Activated effector memory CD4-positive, alpha-beta T cell treated with Interleukin-2 at 50 U/mL for 16 hours (primary cell): ENCODE measurements at places on chromosomes 4 and X.

GRCh38 chr4:68250151-68250930 is 4.8 kb upstream of the TMPRSS11B start:
- DNase-seq = no peak

DNA sequence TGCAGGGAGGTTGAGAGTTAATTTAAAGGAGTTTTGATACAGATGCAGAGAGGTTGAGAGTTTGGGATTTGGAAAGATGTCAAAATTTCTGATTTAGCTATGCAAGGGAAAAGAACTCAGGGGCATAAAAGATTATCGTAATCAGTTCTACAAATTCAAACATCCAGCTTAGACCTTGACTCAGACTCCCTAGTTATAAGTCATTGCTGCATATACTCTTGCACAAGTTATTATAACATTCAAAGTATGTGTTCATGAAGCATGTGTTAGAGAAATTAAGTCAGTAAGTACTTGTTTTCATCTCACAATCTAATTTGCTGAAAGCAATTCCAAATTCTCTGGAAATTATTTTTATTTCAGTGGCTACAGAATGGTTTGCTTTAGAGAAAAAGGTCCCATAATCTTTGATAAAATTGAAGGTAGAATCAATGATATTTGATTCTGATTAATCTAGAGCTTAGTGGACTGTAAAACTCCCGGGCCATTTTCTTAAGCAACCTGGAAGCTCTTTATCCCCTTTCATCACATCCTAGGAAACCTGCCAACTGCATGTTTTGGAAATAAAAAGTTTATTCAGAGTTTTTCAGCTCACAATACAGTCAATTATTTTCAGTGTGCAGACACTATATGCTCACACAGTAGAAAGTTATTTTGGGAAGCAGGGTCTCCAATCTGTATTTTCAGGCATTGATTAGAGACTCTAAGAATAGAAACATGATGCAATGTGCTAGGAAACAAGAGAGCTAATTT is 132.9 kb upstream of the SPANXC start:
- DNase-seq = no peak

- DNase-seq = no peak
Observed at GRCh38 chr4:6890358-6890757, 19.3 kb upstream of the TBC1D14 start.

DNA sequence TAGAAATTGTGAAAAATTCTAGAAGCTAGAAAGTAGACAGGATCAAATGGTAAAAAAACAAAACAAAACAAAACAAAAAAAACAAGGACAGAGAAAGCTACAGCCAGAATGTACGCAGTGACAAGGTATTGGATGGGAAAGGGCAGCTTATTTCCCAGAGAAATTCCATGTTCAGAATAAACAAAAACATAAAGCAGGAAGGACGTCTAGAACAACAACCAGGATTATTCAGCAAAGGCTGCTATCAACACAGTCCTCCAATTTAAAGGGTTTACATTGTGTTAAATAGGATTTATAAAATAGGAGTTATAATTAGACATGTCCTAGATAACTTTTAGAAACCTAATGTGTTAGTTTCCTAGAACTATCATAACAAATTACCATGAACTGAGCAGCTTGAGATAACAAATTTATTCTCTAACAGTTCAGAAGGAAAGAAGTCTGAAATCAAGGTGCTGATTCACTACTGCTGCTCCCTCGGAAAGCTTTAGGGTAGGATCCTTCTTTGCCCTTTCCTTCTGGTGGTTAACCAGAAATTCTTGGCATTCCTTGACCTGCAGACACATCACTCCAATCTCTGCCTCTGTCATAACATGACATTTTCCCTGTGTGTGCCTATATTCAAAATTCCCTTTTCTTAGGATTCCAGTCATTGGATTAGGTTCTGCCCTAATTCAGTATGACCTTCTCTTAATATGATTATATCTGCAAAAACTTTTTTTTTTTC is 175.6 kb downstream of the SNCA start:
- no peak for DNase-seq

DNA sequence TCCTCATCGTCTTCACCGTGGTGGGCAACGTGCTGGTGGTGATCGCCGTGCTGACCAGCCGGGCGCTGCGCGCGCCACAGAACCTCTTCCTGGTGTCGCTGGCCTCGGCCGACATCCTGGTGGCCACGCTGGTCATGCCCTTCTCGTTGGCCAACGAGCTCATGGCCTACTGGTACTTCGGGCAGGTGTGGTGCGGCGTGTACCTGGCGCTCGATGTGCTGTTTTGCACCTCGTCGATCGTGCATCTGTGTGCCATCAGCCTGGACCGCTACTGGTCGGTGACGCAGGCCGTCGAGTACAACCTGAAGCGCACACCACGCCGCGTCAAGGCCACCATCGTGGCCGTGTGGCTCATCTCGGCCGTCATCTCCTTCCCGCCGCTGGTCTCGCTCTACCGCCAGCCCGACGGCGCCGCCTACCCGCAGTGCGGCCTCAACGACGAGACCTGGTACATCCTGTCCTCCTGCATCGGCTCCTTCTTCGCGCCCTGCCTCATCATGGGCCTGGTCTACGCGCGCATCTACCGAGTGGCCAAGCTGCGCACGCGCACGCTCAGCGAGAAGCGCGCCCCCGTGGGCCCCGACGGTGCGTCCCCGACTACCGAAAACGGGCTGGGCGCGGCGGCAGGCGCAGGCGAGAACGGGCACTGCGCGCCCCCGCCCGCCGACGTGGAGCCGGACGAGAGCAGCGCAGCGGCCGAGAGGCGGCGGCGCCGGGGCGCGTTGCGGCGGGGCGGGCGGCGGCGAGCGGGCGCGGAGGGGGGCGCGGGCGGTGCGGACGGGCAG is 792 bp downstream of the ADRA2C start:
- DNase-seq = no peak

GRCh38 chr4:27085396-27085795 is 224.8 kb downstream of the STIM2 start:
- DNase-seq = no peak

- no peak for DNase-seq
Observed at GRCh38 chr4:22434895-22435294, 81.0 kb downstream of the ADGRA3 start.
